Activated effector memory CD4-positive, alpha-beta T cell treated with Interleukin-2 at 50 U/mL for 16 hours (primary cell): ENCODE measurements at places on chromosomes 1 and 21.

GRCh38 chr1:11524465-11525150, 45.7 kb downstream of the DISP3 start:
- no peak for DNase-seq

DNA sequence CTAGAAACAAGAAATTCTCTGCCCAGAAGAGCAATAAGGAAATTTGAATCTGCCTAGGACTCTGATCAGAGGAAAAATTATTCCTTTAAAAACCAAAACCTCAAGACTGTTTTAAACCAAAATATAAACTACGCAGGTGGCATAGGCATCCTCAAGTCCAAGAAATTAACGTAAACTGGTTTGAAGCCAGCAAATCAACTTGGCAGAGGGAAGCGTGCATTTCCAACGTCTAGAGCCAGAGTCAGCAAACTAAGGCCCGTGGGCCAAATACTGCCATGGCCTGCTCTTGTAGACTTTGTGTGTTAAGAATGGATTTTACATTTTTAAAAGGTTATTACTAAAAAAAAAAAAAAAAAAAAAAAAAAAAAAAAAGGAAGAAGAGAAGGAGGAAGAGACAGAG, 67.8 kb upstream of the VTCN1 start:
- no peak for DNase-seq

DNA sequence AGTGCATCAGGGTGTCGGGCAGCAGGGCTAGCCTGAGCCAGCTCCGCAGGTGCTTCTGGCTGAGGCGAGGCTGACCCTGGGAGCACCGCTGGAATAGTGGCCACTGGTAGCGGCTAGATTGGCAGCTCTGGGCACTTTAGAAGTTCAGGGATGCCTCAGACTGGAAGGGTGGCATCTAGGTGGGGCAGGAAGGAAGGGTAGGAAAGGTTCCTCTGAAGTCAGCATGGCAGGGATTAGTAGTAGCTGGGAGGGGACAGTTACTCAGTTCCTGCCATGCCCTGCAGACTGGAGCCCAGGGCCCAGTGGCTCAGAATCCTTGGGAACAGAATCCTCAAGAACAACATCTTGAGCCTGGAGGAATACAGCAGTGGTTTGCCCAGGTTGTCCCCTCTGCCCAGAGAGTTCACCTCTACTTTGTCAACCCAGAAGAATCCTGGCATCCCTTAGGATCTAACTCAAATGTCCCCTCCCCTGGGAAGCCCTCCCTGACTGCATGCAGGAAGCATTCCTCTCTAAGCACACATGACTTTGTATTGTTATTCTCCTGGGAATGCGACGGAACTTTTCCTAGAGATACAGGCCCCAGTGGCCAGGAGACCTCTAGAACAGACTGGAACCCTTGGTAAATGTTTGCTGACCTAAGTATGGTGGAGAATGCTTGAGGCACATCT, 39.5 kb upstream of the BCAR3 start:
- no peak for DNase-seq

- no peak for DNase-seq
Measured at GRCh38 chr1:2003541-2004131, at the start of gene CFAP74. Gene CFAP74, minus strand, starts transcription at chr1:2003786. Its CDS starts 12,830 bp downstream, at chr1:1990956.

DNA sequence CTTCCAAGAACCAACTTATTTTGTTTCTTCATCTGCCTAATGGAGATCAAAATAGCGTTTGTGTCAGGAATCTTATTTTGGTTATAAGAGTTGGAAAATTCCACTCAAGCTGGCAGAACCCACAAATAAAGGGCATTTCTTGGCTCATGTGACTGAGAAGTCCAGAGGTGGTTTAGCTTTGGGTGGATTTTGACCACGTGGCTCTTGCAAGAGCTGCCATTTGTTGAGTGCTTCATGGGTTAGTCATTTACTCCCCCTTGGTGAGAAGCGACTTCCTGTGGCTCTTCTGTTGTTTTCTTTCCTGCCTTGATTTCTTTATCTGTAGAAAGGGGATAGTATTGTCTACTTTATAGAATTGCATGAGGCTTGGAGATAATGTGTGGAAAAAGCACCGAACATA, 9.5 kb upstream of the RNF186 start:
- no peak for DNase-seq

GRCh38 chr1:43067233-43067745, 104.8 kb downstream of the EBNA1BP2 start:
- no peak for DNase-seq

- no peak for DNase-seq
Measured at GRCh38 chr1:4743978-4744750, 89.8 kb downstream of the AJAP1 start.

- no peak for DNase-seq
Measured at GRCh38 chr1:116487031-116487430, 83.8 kb downstream of the CD58 start.

DNA sequence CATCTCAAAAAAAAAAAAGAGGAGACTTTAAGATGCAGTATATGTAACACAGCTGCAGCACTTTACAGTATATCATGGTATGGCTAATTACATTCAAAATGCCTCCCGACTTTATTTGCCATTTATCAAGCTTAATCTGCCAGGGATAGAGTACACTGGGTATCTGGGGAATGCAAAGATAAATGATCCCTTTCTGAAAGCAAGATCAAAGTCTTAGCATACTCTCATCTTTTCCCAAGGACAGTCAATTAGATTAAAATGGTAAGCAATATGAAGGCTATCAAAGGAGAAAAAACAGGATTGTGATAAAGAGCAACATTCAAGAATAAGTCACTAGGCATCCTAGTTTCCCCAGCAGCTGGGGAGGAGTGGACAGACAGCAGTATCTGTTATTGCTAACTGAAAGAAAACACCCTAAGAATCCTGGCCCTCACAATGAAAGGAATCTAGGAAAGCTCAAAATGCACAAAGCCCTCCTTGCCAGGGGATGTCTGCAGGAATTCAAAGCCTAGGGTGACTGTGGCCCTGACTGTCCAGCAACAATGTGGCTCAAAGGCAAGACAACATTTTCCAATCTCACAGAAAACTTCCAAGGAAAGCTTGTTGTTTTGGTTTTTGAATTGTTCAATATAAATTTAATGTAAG, 56.7 kb upstream of the RAP1GAP start:
- DNase-seq, result no peak
